ENCODE measurements at places on chromosomes 6 and 20.
A peak's percentile ranks its signal among the peaks of the same experiment; 100 is the strongest.

- no peak for DNase-seq
Measured at GRCh38 chr20:36462440-36463211, 78.7 kb upstream of the MYL9 start.

GRCh38 chr6:132190097-132190814 is 211.0 kb downstream of the MOXD1 start:
- no peak for DNase-seq

DNA sequence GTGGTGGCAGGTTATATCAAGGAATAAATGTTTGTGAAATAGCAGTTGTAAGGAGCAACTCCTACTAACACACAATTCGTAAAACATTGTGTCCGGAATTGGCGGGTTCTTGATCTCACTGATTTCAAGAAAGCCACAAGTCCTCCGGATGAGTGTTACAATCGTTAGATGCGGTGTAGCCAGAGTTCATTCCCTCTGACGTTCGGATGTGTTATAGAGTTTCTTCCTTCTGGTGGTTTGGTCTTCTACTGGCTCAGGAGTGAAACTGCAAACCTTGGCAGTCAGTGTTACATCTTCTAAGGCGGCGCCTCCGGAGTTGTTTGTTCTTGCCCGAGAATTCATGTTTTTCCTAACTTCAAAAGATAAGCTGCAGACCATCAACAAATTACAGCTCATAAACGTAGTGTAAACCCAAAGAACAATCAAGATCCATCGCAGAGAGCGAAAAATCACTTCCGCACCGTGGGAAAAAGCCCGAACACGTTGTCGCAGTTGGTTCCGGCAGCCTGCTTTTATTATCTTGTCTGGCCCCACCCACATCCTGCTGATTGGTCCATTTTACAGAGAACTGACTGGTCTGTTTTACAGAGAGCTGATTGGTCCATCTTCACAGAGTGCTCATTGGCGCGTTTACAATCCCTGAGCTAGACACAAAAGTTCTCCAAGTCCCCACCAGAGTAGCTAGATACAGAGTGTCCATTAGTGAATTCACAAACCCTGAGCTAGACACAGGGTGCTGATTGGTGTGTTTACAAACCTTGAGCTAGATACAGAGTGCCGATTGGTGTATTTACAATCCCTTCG is 58.2 kb downstream of the TRIM27 start:
- peak; percentile 39 for DNase-seq

- DNase-seq, result no peak
Measured at GRCh38 chr20:409697-410559, 1.8 kb downstream of the RBCK1 start.

DNA sequence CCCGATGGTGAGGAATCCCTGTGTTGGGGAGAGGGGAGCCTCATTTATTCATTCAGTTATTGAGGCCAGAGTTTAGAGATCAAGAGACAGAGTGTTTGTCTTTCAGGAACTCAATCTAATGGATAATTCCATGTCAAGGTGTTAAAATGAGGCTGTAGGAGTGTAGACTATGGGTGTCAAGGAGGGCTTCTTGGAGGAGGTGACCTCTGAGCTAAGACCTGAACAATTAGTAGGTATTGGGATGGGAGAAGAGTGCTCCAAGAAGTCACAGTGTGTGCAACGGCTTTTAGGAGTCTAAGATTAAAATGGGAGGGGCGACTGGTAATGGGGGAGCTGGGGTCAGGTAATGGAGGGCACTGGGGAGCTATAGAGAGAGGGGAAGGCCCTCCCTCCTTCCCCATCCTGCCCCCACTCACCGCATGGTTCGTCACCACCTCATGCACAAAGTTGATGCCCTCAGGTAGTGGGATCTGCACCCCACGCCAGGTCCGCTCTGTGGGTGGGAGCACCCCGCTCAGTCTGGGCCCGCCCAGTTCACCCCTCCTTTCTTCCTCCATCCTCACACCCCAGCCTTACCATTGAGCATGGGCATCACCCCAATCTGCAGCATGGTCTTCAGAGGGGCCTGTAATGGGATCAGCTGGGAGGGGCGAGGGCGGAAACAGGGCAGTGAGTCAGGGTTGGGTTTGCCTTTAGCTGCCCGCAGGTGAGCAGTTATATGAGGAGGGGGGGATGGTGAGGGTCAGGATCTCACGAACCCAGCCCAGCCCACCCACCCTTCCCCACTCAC is 8.1 kb downstream of the CTSA start:
- no peak for DNase-seq

DNA sequence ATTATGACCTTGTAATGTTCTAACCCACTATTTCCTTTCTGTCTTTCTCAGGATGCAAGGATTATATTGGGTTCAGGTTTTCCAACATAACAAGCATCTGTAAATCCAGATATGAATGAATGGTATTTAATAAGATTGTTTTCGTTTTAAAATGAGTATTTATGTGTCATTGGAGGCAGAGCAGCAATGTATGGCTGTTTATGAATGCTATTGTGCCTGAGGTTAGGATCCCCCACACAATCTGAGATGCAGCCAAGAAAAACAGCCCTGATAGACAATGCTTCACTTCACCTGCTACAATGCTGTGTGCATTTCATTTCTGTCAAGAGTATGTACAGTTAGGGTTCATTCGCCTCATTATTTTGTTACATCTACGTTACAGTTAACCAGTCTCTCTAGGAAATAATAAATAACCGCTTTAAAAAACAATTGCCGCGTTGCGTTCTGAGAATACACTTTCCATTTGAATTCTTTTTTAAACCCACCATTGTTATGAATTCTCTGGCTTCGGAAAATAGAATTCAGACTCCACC is 19.6 kb downstream of the TFAP2A start:
- no peak for DNase-seq

DNA sequence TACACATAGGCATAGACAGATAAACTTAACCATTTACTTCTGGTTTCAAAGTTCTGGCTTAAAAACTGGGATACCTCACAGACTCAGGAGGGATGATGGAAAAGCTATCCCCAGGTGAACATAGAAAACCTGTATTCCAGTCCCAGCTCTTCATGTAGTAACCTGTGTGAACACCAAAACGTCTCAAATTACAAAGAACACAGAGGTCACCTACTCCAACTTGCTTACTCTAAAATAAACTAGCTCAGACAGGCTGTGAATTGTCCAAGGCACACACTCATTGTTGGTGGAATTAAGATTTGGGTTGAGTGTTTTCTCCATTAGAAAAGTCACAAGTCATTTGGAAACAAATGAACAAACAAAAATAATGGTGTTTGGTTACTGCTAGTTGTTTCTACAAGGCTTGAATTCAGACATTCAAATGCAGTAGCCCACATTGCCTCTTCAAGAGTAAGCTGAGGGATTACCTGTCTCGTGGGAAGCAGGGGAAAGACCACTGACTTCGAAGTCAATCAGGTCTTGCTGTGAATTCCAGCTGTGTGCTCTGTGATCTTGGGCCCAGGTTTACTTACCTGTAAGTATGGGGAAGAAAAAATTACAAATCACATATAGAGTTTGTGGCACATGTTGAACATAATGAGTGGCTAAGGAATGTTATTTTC is 48.2 kb upstream of the LRRC1 start:
- DNase-seq, result no peak

DNA sequence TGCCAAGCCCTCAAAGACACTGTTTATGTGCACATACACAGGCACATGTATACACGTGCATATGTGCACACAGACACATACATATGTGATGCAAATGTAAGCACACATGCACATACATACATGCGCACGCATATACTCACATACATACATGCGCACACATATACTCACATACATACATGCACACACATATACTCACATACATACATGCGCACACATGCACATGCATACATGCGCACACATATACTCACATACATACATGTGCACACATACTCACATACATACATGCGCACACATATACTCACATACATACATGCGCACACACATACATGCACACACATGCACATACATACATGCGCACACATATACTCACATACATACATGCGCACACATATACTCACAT is 20.5 kb upstream of the FOXQ1 start:
- no peak for DNase-seq

GRCh38 chr6:20943922-20944321 is 409.7 kb downstream of the CDKAL1 start:
- DNase-seq, result no peak

DNA sequence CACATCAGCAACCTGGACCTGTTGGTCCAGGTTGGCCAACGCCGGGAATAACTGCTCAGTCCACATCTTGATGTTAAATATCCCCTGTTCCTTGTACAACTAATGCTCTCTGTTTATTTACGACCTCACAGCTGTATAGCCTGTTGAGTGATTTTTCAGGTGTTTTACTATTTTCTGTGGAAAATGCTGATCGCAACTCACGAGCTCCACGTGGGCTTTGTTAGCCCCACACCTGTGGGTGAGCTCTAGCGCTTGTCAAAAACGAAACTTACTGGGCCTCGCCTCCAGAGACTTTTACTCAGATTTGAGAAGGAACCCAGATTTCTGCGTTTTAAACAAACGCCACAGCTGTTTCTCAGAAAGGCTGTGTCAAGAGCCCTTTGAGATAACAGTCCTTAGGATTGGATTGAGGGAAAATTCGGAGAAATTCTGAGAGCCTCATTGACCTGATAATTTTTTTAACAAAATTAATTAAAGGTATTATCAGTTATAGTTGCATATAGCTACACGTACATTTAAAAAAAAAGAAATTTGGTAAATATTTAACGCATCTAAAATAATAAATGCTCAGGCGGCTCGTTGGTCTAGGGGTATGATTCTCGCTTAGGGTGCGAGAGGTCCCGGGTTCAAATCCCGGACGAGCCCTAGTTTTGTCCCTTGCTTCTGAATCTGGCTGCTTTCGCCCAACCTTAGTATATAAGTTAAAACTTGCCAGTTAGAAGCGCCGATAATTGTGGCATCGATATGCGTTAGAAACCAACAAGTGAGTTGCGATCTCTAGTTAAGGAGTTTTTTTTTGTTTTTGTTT is 16.7 kb downstream of the HMGN4 start:
- DNase-seq, result peak; percentile 32

DNA sequence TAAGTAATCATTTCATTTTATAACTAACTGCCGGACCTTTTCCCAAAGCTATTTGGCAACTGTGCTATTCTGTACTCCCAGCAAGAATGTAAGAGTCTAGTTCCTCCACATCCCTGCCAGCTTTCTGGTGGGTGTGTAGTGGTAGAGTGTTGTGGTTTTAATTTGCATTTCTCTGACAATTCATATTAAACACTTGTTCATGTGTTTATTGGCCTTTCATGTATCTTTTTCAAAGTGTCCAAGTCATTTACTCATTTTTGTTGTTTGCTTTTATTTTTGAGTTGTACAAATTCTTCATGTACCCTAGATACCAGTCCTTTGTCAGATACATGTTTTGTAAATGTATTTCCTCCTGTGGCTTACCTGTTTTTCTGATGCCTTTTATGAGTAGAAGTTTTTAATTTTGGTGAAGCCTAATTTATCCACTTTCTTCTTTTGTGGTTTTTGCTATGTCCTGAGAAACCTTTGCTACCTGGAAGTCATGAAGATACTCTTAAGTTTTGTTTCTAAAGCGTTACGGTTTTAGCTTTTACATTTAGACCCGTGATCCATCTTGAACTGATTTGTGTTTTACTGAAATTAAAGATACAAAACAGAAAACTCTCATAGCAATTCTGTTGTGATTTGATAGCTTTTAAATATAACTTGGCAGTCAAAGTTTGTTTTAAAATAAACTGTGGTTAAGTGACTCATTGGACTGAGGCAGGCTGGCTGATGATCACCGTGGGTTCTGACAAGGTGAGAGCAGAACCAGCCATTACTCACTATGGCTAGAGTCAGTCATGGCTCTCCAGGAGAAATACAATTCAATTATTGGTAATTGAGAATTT is 8.0 kb downstream of the MYLIP start:
- DNase-seq, result peak; percentile 58

DNA sequence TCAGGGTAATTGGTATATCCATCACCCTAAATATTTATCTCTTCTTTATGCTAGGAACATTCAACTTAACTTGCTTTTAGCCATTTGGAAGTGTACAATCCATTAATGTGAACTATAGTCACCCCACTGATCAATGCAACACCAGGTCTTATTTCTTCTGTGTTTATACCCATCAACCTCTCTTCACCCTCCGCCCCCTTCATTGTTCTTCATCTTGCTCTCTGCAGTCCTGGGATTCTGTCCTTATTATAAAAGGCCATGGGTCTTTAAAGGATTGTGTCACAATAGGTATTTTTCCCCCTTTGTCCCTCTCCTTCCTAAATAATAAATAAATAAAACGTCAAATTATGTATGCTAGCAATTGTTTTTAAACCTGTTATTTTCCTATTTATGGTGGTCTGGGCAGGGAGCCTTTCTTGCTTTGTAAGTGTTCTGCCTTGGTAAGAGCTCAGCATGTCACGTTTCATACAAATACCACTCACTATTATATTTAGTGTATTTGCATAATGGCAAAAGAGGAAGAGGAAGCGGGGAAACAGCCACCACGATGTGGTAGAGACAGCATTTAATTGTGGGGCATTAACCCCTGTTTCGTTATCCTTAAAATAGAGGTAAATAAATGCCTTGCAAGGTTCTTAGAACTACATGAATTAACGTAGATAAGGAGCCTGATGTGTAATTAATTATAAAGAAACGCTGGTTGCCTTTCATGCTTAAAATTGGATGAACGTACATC is 1.9 kb downstream of the ABRACL start:
- DNase-seq, result no peak

DNA sequence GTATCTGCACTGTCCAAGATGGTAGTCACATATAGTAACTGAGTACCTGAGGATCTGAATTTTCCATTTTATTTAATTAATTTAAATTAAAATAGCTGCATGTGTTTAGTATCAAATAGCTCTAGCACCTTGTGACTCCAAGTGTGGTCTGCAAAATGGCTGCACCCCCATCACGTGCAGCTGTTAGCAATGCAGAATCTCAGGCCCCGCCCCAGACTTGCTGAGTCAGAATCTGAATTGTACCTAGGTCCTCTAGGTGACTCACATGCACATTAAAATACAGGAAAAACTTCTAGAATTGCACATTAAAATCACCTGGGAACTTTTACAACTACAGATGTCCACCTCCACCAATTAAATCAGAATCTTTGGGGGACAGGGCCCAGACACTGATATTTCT is 19.2 kb upstream of the FAM83C start:
- DNase-seq, result no peak

DNA sequence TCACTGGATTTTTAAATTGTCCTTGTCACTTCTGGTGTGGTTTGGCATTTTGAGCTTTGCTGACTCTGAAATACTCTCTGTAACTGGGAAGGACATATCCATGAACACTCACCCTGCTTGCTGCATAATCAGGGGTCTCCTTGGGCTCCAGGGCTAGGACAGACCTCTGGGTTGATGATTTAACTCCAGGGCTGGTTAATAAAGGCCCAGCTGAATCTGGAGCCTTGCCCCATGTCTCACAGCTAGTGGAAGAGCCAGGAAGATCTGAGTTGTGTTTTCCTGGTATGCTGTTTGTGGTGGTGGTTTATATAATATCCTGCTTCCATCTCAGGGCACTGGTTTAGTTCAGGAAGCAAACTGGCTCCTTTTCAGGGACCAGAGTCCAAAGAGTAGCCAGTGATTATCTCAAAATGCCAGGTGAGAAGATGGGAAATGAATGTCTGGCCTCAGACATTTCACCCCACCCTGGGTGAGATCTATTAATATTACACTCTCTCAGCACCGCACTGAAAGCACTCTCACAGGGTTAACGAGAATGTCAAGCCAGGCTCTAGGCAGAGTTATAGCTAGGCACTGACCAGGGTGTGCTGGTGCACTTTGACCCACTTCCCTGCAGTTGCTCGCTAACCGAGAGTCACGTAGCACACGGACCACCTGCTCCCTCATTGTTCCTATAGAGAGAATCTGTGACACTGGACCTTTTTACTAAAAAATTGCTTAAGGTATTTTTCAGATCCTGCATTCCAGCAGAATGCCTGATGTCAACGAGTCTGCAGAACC is 90.1 kb upstream of the SLC22A16 start:
- DNase-seq, result no peak
